Neural crest cell (in vitro differentiated cells): ENCODE measurements at places on chromosomes 11 and 22. TPM values are rescaled to one million over a fixed set of nuclear protein-coding genes. Genes with fewer than 3 reads are reported as not detected.

Gene GDPD5
- total RNA-seq, result 13.3 and 15.4 TPM in 2 replicates

Gene SLC22A12
- not detected in 2 replicates for total RNA-seq

Gene FOLR1
- total RNA-seq, result not detected in 2 replicates

Gene MS4A4A
- total RNA-seq, result not detected in 2 replicates

Gene FGF4
- not detected in 2 replicates for total RNA-seq

Gene WBP2NL
- total RNA-seq, result not detected in 2 replicates

Gene BATF2
- 0.21 and 0.30 TPM in 2 replicates for total RNA-seq

Gene FGF19
- total RNA-seq, result 0.21 and 0.34 TPM in 2 replicates

Gene BUD13
- total RNA-seq, result 39.0 and 39.7 TPM in 2 replicates

Gene ST14
- total RNA-seq, result 0.12 and 0.30 TPM in 2 replicates

Gene CD248
- total RNA-seq, result 4.2 and 4.8 TPM in 2 replicates

DNA sequence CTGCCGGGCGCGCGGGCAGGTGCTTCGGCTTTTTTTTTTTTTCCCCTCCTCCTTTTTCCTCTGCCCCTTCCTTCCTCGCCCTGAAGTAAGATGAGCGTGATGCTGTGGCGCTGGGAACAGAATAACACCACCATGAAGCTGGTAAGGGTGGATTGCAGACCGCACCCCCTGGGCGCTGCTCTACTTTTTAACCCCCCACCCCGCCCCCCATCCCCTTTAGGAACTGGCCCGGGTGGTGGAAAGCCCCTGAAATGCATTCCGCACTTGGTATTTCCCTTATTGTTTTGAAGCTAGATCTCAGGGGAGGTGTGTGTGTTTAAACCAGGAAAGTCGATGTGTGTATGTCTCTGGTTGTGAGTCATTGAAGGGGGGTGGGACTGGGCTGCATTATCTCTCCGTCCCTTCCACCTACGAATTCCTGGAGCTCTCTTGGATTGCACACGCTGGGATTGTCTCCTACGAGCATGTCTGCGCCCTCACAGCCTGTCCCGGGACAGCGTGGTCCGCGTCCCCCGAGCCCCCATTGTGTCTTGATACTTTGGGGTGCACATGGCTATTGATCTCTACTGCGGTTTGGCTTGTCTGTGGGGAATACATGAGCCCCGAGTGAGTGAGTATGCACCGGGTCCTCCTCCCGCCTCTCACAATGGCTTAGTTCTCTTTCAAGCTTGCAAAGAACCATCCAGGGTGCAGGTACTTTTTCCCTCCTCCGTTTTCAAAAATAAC lies 64.9 kb downstream of the NAV2 start:
- no peak for DNase-seq

DNA sequence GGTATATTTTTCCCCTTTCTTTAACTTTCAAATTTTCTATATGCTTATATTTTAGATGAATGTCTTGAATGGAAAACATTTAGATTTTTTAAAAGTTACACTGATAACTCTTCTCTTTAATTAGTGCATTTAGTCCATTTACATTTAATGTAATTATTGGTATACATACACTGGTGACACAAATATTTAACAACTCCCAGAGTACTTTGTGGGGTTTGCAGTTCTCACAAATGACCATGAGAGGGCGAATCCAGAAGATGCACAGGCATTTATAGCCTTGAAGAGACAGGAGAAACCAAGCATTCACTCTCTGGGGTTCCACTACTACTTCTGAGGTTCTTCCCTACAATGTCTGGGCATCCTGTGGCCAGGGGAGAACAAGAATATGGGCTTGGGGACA lies 125.1 kb downstream of the TIMP3 start:
- DNase-seq, result no peak

GRCh38 chr11:86807360-86807759 lies 7.0 kb downstream of the PRSS23 start:
- no peak for DNase-seq

- peak; percentile 23 for DNase-seq
Measured at GRCh38 chr11:43419460-43419859, 60.7 kb downstream of the TTC17 start.

GRCh38 chr22:24833881-24834495 lies 28.0 kb downstream of the SGSM1 start:
- no peak for DNase-seq

DNA sequence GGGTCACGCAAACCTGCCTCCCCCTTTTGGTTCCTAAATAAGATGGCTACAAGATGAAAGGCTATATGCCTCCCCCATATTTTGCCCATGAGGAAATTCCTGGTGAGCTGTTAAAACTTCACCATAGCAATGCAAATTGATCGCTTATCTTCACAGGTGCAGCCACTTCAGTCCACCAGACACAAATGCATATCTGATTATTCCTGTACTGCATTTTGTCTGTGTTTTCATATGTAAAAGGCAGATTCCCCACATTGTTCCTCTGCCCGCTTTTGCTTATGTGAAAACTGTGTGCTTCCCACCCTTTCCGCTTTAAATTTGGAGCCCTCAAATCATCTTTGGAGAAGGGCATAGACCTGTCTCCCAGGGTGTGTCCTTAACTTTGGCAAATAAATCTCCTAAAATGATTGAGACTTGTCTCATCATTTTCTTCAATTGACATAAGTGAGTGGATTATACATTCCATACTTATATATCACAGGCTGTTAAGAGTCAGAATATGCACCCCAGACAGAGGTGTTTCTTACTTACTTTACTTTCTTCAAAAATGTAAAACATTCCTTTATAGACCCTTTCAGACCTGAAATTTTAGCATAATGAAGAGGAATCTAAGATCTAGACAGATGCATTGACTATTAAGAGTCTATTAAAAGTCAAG lies 116.4 kb downstream of the CASP12 start:
- no peak for DNase-seq

DNA sequence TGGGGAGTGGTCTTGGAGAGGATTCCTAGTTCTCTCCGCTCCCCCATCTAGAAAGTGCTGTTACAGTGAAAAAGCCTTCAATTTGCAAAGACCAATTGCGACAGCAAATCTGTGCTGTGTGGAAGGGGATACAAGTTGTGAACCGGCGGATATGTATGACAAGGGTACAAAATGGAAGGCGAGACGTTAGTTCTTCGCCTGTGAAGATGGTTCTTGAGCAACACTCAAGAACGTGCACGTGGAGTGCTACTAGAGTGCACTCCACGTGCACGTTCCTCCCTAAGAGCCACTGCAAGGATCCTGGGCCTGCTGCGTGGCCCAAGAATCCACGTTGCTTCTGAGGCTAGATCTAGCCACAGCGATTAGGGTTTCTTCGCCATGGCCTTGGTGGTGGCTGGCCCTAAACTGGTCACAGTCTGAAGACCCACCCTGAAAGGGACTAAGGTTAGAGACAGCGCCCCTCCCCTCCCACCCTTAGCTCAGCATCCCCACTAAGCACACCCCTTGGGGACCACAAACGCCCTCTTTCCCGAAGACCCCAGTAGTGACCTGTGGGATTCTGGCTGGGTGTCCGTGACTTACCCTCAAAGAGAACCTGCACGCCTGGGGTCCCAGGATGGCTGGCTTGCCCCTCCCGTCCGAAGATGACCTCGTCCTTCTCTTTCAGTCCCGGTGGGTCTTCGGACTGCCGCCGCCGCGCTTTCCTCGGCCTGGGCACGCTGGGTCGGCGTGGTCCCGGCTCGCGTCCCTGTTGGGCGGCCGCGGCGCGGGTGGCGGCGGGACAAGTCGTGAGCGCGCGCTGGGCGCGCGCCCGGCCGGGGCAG lies 519 bp upstream of the PDE3B start:
- DNase-seq, result peak; percentile 1

GRCh38 chr11:33723238-33723881 lies 12.9 kb downstream of the CD59 start:
- no peak for DNase-seq

GRCh38 chr11:63608353-63609345 lies 5.6 kb downstream of the PLAAT3 start:
- no peak for DNase-seq

DNA sequence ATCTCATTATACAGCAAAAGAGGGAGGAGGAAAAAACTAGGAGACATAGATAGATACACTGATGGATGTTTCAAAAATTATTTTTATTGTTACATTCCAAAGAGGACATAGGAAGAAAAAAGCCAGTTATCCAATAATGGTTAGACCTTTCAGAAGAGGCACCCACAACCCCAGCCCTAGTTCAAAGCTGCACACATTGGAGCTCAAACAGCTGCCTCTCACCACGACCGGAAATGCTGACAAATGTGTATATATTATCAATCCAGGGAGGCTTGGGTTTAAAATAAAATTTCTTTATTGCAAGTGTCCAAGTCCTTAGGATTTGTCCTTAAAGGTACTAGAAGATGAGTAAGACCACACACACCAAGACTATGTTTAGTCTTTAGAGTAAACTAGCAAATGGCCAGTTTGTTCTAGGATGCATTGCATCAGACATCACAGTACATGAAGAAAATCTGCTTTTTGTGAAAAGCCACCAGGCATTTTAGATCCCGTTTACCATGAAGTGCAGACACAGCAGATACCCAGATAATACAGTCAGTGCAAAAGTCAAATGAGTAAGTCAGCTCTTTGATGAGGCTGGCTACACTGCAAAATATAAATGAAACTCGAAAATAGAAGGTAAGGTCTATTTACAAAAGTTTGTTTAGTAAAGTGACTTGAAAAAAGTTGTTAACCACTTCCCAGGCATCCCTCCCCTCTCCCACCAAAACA lies 4.6 kb upstream of the ASCL3 start:
- DNase-seq, result no peak

- DNase-seq, result no peak
Measured at GRCh38 chr11:7531011-7531410, 17.2 kb downstream of the PPFIBP2 start.

- DNase-seq, result no peak
Measured at GRCh38 chr11:1337647-1338007, 28.2 kb upstream of the TOLLIP start.

DNA sequence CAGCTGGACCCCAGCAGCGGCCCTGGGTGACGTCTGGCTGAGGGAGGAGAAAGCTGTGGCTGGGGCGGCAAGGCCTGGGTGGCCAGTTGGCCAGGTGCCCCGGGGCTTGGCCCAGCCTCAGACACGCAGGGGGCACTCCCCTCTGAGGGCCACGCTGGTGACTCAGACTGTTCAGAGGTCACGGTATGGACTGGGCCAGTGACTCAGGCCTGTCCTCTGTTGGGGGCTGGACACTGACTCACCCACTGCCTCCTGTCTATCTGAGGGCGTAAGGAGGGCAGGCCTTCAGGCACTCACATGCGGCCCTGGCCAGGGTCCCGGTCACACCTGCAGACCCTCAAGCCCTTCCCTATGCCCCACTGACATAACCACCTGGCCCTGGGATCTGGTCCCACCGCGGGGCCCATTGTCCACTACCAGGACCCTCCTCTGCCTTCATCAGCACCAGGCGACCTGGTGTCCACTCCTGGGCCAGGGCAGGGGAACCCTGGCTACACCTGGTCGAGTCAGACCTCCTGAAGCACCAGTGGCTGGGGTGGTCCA lies 3.7 kb upstream of the MUC5AC start:
- DNase-seq, result no peak

GRCh38 chr11:13776134-13776815 lies 107.8 kb downstream of the FAR1 start:
- no peak for DNase-seq

DNA sequence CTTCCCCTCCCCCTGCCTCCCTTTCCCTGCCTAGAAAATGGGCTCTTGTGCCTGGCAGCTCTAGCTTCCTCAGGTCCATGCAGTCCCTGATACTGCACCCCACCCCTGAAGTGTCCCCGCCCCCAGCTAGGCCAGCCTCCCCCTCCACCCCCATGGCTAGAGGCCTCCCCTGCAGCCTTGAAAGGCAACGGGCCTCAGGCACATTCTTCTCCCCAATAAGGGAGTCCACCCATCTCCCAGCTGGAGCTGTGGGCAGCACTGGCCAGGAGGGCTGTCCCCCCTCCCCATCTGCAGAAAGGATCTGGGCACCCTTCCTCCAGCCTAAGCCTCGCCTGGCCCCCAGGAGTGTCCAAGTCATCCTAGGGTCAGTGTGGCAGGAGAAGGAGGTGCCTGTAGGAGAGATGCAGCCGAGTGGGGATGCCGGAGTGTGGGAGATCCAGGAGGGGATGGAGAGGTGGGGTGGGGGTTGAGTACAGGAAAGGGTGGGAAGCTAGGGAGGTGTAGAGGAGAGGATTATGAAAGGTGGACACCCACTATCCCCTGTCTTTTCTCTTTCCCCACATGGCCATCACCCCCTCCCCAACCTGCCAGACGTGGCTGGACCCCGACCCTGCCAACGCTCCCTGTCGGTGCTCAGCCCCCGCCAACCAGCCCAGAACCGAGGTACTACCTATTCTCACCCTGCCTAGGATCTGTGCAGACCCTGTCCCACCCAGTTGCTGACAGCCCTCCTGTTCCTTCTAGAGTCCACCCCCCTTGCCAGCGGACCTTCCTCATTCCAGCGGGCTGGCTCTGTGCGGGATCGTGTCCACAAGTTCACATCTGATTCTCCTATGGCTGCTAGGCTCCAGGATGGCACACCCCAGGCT lies 9.3 kb downstream of the SMTN start:
- no peak for DNase-seq

GRCh38 chr11:1469287-1469910 lies 17.2 kb downstream of the MOB2 start:
- DNase-seq, result no peak

GRCh38 chr11:10392095-10393079 lies 62.7 kb upstream of the AMPD3 start:
- no peak for DNase-seq

DNA sequence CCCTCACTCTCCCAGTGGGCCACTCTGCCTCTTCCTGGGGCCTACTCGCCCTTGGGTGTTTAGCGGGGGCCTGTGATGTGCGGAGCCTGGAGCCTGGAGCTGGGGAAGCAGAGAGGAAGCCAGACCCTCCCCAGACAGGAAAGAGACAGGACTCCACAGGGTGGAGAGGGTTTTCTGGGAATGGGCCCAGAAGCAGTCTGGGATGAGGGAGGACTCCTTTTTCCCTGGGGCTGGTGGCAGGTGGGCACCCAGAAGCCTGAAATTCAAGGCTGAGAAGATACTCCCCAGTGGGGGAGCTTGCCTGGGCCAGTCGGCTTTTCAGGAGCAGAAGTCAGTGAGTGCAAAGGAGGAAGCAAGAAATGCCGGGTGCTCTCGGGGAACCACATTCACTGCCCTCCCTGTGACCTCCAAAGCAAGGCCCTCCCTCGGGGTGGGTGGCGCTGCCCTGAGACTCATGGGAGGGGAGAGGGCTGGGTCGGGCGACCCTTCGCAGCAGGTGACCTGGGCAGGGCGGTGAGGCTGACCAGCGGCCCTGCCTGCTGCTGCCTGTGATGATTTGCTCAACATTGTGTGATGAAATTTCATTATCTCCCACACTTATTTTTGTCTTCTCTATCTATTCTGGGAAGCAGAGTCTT lies 1377.4 kb downstream of the BRD1 start:
- DNase-seq, result no peak

DNA sequence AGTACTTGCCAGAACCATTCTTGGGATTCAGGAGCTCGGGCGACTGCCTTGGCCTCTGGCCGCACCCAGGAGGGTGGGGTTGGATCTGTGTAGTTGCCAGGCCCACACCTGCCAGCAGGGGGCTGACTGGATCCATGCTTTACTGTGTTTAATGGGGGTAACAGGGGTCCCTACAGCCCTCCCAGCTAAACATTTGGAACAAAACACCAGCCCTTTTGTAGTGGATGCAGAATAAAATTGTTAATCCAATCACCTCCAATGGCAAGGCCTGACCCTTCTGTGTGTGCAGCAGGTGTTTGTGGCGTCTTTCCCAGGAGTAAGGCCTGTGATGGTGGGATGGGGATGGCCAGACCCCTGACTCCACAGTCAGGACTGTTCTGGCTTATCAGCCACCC lies 22.5 kb downstream of the SUN2 start:
- peak; percentile 49 for DNase-seq

GRCh38 chr22:20010307-20011122 lies 6.1 kb downstream of the ARVCF start:
- no peak for DNase-seq
